CD4-positive, alpha-beta T cell treated with Interleukin-12 subunit alpha and Interleukin-12 subunit beta, for 1 hour (primary cell): ENCODE measurements at places on chromosomes 6 and 20.

GRCh38 chr20:63682384-63683139 is 13.9 kb upstream of the TNFRSF6B start:
- DNase-seq = no peak

DNA sequence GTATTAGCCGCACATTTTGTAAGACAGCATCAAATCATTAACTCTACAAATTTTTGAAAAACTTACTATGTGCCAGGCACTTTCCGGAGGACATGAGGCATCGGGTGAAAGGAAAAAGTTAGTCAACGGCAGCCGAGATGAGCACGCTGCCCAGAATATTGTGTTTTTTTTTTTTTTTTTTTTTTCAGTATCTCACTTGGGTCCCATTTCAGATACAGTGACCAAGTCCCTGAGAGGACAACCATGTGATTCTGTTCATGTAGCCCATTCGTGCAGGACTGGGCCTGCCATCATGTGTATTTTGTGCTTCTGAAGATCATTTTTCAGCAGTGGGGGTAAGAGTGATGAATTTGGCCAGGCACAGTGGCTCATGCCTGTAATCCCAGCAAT is 1.3 kb downstream of the SLA2 start:
- DNase-seq = no peak

- no peak for DNase-seq
Observed at GRCh38 chr20:49785852-49786175, 26.8 kb upstream of the SLC9A8 start.

DNA sequence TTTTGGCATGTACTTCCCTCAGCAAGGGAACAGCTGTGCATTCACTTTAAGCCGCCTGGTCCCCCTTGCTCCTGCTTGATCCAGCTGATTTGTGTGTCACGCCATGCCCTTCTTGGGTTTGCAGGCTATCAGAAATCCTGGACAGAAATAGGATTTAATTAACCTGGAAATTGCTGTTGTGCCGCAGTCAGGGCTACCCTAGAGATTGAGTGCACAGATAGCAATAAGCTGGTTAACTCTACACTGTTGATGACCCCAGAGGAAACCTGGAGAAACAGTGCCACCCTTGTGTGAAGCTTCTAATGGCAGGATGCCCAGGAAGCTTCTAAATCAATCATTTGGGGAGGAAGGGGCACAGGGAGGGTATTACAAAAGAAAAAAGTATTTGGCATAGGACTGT is 199.0 kb downstream of the JARID2 start:
- no peak for DNase-seq

- no peak for DNase-seq
Observed at GRCh38 chr6:68108233-68108835, 526.7 kb upstream of the ADGRB3 start.

DNA sequence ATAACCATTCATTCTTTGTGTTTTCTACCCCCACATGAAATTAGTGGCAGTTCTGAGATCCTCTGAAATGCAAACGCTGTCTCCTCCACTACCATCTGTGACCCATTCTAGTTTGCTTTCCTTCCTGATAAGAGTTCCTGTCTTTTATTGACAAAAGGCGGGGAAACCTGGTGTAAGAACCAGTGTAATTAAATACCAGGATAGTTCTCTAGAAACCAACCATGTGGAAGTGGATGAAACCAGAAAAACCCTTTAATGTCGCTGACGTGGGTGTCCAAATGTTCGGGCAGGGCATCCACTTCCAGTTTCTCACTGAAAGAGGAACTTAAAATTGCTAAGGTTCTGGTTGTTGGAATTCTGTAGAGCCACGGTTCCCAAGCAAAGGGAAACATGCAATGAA is 79.1 kb downstream of the TNFRSF21 start:
- no peak for DNase-seq
